ENCODE measurements at places on chromosomes 6 and 20.

DNA sequence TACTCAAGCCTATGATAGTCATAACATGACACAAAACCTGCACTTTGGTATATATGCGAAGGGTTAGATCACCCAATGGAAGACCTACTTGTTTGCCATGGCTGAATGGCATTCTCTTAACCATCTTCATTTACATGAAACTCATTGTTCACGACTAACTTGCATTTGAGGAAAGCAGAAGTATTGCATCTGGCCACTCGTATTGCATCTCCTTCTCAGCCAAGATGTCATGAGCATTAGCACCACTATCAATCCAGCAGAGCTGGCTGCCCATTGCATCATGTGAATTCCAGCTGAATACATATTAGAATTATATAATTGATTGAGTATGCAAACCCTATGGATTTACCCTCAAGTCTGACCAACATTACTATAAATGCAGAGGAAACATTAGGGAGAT lies 390.2 kb downstream of the LAMA2 start:
- DNase-seq = no peak

DNA sequence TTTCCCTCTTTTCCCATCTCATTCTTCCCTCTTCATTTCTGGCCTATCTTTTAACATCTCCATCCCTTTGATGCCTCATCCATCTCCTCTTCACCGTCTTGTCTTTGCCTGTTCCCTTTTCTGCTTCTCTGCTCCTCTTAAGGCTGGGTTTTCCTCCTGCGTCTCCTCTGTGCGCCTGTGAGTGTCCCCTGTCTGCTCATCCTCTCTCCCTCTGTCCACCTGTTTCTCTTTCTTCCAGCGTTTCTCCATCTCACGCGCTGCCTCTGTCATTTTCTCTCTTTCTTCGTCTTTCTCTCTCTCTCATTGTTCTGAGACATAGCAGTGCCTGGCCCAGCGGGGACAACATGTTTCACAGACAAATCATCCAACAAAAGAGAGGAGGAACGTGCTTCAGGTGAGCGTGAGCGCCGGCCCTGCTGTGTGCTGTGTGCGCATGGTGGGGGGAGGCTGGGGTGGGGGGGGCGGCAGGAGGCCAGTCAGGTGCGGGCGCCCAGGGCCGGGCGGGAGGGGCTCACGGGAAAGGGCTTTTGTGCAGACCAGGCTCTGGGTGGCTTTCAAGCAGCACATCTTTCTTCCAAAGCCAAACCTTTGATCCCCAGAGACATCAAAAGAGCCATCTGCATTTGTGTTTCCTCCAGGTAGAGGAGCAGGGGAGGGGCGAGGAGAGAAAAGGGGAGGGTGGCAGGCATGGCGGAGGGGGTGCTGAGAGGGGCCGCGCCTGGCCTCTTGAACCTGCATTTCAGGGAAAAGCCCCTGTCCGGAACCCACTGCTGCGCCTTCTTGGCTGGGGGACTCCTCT lies 121.3 kb downstream of the VEGFA start:
- DNase-seq = no peak

DNA sequence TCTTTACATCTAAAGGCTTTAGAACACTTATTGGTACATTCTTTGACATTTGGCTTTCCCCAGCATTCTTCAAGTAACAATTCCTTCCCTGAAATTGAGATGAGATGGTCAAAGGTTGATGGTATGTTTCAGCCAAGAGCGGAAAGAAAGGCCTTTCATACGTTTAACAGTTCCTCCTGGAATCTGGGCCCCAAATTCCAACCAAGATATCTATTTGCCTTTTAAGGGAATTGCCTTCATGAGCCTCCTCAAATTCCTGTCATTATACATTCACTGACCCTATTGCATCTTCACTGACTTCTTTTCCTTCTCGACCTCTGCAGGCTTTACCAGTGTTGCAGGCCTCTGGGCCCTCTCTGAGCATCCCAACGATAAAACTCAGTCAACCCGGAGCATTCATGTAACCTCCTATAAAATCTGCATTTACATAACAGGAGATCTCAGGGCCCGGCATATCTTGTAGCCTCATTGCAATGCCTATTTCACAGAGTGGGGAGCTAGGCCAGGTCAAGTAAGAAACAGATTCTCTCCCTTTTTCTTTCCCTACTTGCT lies 18.3 kb upstream of the WFDC9 start:
- no peak for DNase-seq

DNA sequence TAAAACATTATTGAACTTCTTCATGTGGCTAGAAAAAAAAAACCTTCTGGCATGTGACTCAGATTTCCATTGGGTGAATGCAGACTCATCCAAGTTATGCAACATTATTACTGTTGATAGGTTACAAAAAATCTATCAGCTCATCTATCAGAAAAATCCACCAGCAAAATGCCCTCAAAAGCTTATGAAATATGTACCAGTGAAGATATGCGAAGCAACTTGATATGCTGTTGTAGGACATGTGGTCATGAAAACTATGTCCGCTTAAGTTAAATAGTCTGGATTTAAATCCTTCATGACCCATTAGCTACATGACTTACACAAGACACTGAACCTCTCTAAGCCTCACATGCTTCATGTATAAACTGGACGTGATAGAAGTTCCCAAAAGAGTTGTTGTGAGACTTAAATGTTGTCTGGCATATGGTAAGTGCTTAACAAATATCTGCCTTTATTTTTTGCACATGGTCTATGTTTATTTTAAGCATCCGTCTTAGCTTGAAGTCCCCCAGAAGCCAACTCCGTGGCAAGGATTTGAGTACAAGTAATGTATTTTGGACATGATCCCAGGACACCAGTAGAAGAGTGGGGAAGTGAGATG lies 12.5 kb upstream of the BFSP1 start:
- DNase-seq = no peak

- no peak for DNase-seq
Observed at GRCh38 chr6:163302747-163303146, 111.8 kb upstream of the QKI start.

DNA sequence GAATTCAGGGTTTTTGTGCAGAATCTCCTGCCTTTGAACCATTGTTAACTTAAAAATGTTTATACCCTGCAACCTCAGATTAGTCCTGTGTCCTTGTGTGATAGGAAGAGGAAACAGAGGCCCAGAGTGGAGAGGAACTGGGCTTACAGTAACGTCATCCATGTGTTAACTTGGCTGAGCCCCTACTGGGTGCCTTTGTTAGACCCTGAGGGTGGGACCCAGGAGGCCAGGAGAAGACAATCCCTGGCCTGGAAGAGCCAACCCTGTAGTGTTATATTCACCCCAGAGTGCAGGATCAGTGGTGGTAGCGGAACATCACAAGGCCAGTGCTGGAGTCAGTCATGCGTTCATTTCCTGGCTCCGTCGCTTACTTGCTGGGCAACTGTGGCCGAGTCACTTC lies 10.6 kb downstream of the MYLK2 start:
- DNase-seq = no peak

- no peak for DNase-seq
Observed at GRCh38 chr6:43780941-43781928, 11.2 kb downstream of the VEGFA start.

DNA sequence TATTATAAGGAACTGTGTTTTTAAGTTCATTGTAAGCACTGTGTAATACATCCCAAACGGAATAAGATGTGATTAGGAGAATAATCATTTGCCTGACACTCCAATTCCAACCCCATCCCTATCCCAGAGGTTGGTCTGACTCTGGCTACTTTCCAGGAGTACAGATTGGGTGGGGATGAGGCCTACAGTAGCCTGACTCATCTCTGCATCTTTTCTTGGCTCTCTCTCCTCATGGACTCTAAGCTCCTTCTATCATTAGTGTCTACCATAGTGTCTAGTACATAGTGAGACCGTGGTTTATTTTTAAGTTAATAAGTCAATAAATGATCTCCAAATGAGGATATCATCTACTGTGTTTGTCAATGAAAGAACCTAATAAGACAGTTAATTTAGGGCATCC lies 92.2 kb upstream of the CNKSR3 start:
- DNase-seq = no peak

DNA sequence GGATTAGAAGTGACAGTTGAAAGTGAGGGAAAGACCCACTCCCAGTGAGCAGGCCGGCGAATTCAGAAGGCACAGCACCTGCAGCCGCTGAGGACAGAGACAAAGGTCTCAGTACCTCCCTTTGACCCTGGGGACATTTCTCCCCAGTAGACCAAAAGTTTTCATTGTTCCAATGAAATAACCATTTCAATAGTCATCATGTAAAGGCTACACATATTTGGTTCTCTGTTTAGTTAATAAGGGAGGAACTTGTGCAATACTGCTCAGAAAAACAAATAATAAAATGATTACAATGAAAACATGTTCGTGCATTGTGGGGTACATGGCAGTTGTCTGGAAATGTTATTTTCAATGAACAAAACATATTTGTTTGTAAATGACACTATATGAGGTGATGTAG lies 52.5 kb downstream of the EDN1 start:
- no peak for DNase-seq

GRCh38 chr6:107957308-107957908 lies 600 bp downstream of the SEC63 start:
- peak; percentile 80 for DNase-seq

DNA sequence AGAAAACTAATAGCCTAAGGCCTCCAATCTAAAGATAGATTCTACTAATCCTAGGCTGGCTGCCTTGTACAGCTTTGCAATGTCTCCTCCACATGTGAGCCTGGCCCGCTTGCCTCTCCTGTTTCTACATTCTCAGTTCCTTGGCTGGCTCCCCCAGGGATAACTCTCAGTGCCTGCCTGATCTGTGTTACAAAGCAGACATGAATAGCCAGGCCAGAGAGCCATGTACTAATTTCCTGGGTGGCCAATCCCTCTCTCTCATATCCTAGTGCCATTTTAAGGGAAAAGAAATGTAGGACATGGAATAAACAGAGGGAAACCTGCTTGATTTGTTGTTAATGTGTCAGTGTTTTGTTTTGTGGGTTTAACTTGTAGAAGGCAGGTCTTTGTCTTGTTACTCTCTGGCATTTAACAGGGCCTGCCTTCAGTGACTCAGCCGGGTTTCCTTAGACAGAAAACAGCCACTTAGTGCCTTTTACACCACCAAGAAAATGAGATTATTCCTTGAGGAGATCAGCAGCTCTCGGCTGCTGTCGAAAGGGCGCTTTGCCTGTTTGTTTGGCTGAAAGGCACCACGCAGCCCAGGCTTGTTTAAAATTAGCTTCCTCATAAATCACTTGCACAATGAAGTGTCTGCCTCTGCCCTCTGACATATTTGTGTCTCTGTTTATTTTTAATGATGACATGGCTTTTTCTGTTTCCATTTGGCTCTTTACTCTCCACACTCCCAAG lies 702.7 kb downstream of the MAFB start:
- DNase-seq = peak; percentile 80

- no peak for DNase-seq
Observed at GRCh38 chr6:152223636-152224035, 413.5 kb downstream of the SYNE1 start.

DNA sequence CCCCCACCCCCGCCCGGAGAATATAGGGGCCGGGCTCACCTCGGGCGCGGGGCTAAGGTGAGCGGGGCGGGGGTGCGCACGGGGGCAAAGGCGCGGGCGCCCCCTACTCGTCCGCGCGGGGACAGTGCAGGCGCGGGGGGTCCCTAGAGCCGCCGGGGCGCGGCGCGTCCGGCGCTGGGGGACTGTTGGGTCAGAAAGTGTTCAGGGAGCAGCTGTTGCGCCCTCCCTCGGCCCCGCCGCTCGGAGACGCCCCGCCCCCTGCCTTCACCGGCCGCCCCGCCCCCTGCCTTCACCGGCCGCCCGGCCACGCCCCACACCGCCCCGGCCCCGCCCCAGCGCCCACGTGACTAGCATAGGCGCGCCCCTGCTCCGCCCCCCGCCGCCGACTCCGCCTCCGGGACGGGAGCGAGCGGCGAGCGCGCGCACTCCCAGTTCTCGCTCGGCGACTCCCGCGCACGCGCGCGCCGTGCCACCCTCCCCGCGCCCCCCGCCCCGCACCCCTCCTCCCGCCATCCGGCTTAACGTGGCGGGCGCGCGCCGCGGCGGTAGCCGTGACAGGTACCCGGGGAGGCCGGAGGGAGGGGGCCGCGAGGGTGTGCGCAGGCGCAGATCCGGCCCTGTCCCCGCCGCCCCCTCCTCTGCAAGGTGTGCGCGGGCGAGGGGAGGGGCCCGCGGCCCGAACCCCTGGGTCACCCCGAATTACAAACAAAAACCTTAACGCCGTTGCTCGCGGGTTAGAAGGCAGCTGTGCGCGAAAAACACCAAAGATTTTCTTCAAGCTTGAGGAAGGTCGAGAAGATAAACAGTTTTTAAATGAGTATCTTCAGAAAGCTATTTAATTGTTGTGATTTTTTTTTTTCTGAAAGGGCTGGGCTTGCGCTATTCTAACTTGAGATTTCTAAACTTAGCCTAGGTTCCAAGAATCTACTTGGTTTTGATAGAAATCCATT lies 704 bp upstream of the ZNF217 start:
- DNase-seq = peak; percentile 99

GRCh38 chr6:158086054-158086503 lies 82.0 kb downstream of the SERAC1 start:
- no peak for DNase-seq

DNA sequence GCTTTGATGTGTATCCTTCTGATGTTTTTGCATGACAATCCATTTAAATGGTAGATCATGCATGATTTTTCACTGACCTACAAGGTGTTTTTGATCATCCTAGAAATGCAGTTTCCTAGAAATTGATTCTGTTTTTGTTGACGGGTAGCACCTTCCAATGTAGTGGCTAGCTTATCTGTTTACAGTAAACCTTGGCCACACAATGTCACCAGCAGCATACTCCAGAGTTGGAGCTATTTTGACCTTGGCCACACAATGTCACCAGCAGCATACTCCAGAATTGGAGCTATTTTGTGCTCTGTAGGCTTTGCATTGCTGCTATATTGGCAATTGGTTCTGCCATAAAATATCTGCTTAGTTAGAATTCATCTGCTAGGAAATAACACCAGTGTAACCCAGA lies 74.6 kb upstream of the NAA20 start:
- no peak for DNase-seq

DNA sequence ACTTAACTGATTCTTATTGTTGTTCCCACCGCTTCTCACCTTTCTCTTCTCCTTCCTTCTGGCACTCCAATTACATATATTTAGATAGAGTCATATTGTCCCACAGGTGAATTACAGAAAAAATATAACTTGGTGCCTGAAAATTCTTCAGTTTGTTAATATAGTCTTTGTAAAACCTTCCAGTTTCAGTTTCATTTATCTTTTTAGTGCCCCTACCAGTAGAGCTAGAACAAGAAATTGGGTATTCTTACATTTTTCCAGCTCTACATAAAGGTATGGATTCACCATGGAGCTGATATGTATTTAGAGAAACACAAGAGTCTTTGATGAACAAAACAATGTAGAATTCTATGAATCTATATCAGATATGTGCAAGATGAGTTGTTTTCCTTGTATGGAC lies 10.7 kb downstream of the MANEA start:
- no peak for DNase-seq

Data from Right ventricle myocardium inferior (tissue), 1 donor.